Fibroblast of the conjunctiva (primary cell): ENCODE measurements at places on chromosomes 1 and 21.

DNA sequence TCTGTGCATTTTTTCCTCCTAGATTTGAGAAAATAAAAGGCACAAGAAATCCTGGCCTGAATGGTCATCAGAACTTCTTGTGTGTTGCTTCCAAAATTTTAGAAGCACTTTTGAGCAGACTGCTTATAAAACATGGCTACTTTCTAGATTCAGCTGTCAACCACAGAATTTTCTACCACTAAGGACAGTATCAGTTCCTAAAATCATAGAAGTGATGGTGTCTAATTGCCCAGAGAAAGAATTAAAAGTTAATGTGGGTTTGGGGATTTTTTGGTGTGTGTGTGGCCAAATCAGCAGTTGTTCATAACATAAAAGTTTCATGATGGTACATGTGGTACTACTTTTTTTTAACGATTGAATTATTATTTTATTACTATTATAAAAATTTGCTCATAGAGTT is 171.4 kb upstream of the SNX7 start:
- DNase-seq, result no peak

GRCh38 chr1:243996223-243996622 is 54.9 kb upstream of the ZBTB18 start:
- DNase-seq, result no peak

- DNase-seq, result no peak
Measured at GRCh38 chr1:40381268-40382107, 8.0 kb downstream of the SMAP2 start.

- DNase-seq, result no peak
Measured at GRCh38 chr1:61083013-61083806, 849 bp downstream of the NFIA start.

DNA sequence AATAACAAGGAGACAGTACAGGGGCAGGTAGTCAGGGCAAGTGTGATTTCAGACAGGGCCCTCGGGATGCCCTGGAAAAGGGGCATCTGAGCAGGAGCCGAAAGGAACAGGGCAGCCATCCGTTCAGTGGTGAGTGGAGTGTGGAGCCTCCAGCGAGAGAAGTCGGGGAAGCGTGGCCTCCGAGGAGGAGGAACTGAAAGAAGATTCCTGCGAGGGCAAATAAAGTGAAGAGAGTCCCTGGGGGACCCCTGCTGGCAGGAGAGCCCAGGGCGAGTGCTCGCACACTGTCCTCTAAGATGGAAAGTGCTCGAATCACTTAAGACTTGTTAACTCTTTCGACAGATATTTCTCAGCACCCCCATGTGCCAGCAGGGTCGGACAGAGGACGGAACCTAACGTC is 3.5 kb upstream of the UTS2 start:
- DNase-seq, result no peak

GRCh38 chr1:204997591-204998355 is 45.2 kb upstream of the CNTN2 start:
- no peak for DNase-seq

DNA sequence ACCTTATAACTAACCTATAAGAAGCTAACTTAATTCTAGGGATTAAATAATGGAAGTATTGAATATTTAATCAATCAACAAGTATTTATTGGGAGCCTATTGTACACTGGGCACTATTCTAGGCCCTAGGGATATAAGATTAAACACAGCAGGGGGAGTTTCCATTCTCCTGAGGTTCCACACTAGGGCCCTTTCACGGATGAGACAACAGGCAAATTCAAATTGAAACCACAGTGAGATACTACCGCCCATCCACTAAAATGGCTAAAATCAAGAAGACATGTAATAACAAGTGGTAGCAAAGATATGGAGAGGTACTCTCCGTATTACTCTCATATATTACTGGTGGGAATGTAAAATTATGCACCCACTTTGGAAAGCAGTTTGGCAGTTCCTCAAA is 674.4 kb downstream of the KIF26B start:
- no peak for DNase-seq

DNA sequence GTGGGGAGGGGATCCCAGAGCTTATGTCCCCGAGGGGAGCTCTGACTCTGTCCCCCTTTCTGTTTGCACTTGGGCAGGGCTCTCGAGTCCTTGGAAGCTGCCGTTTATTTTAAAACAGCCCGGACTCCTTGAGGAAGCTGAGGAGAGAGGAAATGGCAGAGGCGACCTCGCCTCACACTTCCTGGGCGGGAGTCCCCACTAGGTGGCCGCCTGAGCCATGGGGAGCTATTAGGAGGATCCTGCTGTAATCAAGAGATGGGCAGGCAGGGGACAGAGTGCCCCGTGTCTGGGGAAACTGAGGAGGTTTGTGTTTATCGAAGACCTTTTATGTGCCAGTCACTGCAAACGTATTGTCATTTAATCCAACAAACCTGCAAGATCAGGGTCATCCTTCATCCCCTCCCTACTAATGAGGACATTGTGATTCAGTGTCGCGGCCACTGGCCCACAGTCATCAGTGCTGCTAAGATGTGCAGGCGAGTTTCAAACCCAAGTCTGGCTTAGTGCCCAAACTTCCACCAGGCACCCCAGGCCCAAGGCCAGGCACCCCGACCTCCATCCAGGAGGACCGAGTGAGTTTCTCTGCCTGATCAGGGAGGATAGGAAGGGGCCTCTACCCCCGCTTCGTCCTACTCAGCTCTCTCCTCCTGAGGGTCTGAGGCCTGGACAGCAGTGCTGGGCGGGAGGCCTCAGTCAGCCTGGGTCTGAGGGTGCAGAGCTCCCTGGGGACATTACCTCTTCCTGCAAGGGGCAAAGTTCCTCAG is 316.9 kb upstream of the VAMP3 start:
- no peak for DNase-seq

GRCh38 chr1:201089596-201089995 is 22.6 kb downstream of the CACNA1S start:
- DNase-seq, result no peak

GRCh38 chr1:210246447-210246846 is 13.9 kb downstream of the SERTAD4 start:
- DNase-seq, result no peak

- no peak for DNase-seq
Measured at GRCh38 chr21:38744861-38745260, 60.9 kb upstream of the ETS2 start.

GRCh38 chr1:206722751-206723461 is 38.2 kb downstream of the MAPKAPK2 start:
- no peak for DNase-seq

DNA sequence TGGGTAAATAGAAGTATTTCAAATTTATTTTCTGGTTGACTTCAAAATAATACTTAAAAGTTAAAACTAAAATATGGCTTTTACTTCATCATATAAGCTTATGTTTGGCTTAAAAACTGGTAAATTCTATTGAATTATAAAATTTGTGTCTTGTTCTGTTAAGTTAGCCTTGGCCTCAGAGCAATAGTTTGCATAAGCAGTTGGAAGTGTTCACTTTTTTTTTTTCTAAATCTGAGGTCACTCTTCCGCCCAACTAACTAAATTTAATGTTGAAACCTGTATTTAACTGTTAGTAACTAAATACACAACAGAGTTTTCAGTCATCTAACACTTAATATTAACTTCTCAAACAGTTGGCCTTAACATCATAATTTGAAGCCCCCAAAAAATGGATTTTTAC is 871.7 kb upstream of the ADAMTS5 start:
- no peak for DNase-seq

DNA sequence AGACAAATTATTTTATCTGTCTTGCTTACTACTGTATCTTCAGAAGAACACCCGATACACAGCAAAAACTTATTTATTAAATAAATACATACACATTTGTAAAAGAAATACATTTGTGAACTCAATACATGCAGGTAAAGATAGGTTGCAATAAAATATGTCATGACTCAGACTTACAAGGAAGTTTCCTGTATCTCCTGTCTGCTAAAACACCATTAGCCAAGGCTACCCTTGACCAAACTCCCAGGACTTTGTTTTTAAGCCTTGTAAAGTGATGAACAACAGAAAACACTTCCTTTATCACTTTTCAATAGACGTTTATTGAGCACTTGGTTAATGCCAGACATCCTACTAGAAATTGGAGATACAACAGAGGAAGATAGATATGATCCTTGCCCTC is 56.5 kb upstream of the HSD17B7 start:
- DNase-seq, result no peak

GRCh38 chr1:174989536-174990220 is 10.1 kb upstream of the CACYBP start:
- no peak for DNase-seq

GRCh38 chr1:59879996-59880505 is 46.5 kb downstream of the CYP2J2 start:
- no peak for DNase-seq

GRCh38 chr1:222750651-222751050 is 13.6 kb downstream of the FAM177B start:
- DNase-seq, result no peak

- no peak for DNase-seq
Measured at GRCh38 chr1:38071312-38072256, 25.0 kb upstream of the POU3F1 start.

DNA sequence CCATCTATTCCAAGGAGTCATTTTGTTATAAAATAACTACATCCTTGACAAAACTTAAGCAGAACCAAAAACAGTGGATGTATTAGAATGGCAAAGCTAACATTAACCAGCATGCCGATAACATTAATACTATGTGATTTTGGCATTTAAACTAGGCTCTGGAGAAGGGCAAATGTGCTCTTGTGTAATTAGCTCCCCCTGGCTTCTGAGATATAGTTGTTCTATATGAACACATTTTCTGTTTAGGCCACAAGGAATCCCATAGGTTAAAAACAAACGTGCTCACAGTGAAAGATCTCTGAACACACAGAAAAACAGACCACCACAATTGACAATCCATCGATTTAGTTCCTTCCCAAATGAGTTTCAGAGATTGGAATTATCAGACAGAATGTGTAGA is 57.4 kb upstream of the TARS2 start:
- DNase-seq, result no peak

DNA sequence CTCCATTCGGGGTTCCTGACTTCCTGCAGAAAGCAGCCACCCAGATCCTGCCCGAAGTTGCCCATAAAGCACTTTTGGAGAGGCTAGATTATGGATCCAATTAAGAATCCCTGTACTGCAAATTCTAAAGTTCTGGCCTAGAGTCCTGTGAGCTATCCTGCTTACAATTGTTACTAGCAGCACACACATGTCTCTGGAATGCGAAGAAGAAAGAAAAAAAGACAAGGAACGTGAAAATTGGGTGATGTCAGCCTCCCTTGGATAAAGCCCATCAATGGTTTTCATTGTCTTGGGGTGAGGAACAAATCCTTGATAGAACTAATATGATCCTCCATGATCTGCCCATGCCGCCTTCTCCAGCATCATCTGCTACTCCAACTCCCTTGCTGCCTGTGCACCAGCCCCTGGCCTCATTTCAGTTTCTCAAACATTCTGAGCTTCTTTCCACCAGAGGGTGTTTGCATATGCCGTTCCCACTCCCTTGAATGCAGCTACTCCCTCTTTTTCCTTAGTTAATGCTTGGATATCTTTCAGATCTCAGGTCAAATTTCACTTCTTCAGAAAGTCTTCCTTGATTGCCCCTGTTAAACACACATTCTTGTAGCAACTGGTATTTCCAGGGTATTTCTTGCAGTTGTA is 94.0 kb downstream of the ST6GALNAC5 start:
- DNase-seq, result no peak

DNA sequence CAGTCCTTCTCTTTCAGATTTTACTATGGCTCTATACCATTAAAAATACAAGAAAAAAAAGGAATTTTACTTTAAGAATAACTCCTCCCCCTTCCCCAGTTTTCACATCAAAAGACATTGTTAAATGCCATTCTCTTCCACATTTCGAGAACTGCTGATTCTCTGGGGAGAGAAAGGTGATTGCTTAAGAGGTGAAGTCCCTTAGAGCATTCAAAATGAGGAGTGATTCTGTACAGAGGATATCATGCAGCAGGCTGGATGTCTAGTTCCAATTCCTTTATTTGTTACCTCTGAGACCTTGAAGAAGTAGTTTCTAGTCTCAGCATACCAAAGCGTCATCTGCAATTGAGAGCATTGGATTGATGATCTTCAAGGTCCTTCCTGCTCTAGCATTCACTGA is 46.9 kb downstream of the FMO3 start:
- DNase-seq, result no peak

- no peak for DNase-seq
Measured at GRCh38 chr21:28356422-28356821, 636.3 kb downstream of the LTN1 start.

- no peak for DNase-seq
Measured at GRCh38 chr1:223708651-223709268, 3.6 kb upstream of the CAPN2 start.

DNA sequence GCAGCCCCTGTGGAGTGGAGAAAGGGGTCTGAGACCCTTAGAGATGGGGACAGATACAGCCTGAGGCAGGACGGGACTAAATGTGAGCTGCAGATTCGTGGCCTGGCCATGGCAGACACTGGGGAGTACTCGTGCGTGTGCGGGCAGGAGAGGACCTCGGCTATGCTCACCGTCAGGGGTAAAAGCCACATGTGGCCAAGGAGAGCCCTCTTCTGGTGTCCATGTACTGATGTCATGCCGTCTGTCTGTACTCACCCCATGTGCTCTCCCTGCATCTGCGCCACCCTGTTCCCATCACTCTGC is 84.7 kb downstream of the OBSCN start:
- no peak for DNase-seq

DNA sequence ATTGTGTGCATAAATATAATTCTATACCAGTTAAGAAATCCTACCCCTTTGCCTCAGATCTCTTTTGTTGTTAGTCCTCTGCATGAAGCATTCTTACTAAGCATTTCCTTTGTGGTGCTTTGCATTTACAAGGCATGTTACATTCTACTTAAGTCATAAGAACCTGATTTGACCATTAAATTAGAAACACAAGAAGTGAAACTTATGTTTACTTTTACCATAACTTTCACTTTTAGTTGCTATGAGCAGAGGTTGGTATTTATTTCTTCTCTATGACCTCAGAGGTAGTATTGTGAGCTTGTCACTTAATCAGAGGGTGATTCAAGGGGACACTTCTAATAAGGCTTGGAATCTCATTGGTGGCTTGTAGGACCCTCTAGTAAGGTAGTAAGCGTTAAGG is 9.0 kb downstream of the FAM20B start:
- DNase-seq, result peak; percentile 57

GRCh38 chr1:89908672-89909436 is 86.1 kb upstream of the ZNF326 start:
- DNase-seq, result no peak

DNA sequence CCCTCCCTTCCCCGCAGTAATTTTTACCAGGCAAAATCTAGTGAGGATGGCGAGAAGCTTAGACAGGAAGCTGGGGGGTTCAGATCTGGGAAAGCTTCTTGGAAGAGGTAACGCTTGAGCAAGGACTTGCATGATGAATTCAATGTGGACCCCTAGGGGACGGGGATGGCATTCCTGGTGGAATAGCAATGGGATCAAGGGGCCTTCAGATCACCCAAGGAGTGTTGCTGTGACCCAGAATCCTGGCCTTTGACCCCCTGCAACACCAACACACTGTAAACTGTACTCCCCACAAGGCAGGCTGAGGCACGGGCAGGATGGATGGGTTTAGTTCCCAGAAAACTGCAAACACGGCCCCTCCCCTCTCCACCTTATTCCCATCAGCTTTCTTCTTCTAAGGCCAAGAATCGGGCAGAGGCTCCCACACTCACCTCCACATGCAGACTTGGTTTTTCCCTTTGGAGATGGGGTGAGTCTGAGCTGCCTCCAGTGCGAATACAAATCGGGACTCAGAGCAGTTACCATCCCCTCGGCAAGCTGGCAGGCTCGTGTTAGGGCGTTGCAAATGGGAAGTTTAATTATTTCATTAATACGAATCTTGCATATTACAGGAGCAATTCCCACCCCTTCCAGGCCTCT is 20.1 kb downstream of the DISP3 start:
- no peak for DNase-seq

- no peak for DNase-seq
Measured at GRCh38 chr1:24745711-24746413, 615 bp downstream of the CLIC4 start.
